ENCODE measurements at places on chromosomes 3 and 15. TPM values are rescaled to one million over a fixed set of nuclear protein-coding genes. Genes with fewer than 3 reads are reported as not detected.

The PEAK1 gene
- total RNA-seq = 110 TPM

The SERINC4 gene
- not detected for total RNA-seq

The SAXO2 gene
- 0.20 TPM for total RNA-seq

The TRIM42 gene
- total RNA-seq = not detected

GRCh38 chr15:22903427-22903826 lies 65.0 kb downstream of the NIPA2 start:
- DNase-seq = no peak
- no peak overlapping the region for H3K4me3 ChIP-seq
- peaks cover 2% of the 10 kb centered on the region for H3K27me3 ChIP-seq

- no peaks in the 10 kb centered on the region for H3K36me3 ChIP-seq
- no peak overlapping the region for H3K27ac ChIP-seq
- H3K27me3 ChIP-seq = peaks cover 2% of the 10 kb centered on the region
- H3K4me3 ChIP-seq = no peak overlapping the region
- no peaks in the 10 kb centered on the region for H3K4me1 ChIP-seq
- DNase-seq = no peak
These were observed 161.5 kb upstream of the KBTBD8 start for GRCh38 chr3:66836363-66837152.

DNA sequence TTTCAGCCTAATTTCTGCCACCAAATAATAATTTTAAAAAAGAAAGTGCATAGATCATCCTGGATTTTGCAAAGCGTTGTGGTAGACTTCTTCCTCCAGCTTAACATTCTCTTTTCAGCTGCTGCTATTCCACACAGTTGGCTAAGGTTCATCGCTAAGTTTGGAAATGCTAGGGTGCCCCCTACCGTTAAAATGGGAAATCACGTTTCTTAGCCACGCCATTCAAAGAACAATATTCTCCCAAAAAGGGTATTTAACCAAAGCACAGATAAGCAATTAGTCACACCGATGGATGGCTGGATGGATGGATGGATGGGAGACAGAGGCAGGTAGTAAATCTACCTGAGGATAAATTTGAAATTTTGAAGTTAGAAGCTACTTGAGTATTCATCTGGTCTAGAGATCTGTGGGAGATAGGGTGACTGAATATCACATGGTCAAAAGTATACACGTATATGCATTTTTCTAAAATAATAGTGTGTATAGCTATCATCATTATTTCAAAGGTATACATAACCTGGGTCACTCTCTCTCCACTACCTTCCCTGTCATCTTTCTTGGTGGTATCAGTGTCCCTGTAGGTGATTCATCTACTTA lies 67.2 kb downstream of the EFHB start:
- H3K27me3 ChIP-seq = no peaks in the 10 kb centered on the region
- peak; percentile 44 for DNase-seq
- no peak overlapping the region for H3K4me3 ChIP-seq
- H3K27ac ChIP-seq = no peak overlapping the region
- H3K36me3 ChIP-seq = peaks cover 5% of the 10 kb centered on the region

DNA sequence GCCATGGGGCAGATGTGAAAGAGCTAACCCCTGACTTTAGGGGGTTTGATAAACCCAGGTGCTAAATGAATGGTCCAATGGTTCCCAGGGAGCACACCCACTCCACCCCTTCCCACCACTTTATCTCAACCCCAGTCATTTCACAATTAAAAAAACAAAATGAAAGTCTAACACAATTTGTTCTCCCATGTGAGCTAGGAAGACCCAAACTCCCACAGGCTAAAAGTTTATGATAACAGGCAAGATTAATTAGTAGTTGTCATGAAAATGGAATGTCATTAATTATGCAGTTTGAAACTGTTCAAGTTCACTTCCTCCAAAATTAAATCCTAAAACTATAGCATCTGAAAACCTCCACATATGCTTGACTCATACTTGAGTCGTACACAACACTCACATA lies 63.3 kb upstream of the TPM1 start:
- H3K4me1 ChIP-seq = peaks cover 5% of the 10 kb centered on the region
- H3K36me3 ChIP-seq = no peaks in the 10 kb centered on the region
- H3K4me3 ChIP-seq = no peak overlapping the region
- H3K27me3 ChIP-seq = no peaks in the 10 kb centered on the region
- no peak overlapping the region for H3K27ac ChIP-seq

DNA sequence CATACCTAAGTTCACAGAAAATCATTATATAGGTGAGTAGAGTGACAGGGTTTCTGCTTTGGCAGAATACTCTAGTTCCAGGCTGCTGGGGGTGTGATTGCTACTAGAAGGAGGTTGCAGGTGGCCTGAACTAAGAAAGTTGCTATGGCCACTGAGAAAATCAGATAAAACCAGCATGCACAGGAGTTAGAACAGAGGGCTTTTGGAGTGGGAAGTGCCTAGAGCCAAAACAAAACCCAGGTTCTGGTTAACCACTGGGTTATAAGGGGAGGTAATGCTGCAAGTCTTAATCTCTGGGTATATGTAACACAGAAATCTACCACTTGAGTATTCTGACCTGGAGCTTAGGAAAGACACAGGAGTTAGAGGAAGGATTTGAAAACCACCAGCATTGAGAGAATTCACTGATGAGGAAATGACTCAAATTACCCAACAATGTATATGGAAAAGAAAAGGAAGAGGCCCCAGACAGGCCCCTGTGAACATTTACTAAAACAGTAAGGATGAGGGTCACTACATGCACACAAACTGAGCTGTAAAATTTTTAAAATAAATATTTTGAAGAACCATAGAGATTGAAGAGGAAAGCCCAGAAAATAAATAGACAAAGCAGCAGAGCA lies 60.0 kb downstream of the PLOD2 start:
- no peaks in the 10 kb centered on the region for H3K27me3 ChIP-seq
- no peak overlapping the region for H3K27ac ChIP-seq
- H3K36me3 ChIP-seq = no peaks in the 10 kb centered on the region
- H3K4me1 ChIP-seq = no peaks in the 10 kb centered on the region
- DNase-seq = no peak
- no peak overlapping the region for H3K4me3 ChIP-seq

DNA sequence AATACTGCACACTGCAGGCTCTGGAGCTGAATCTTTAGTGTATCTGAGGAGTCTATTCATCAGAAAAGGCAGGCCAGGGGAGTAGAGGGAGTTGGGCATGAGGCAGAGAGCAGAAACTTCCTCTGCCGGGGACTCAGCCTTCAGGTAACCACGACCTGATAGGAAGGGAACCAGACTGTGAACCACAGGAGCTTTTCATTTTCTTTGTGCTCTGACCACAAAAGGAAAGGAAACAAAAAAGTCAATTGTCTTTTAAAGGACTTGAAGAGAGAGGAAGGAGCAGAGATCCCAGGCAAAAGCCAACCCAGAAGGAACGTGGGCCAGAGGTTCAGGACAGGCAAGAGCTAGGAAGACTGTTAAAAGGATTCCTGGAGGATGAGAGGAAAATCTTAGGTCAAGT lies 573.3 kb downstream of the EPHB1 start:
- no peaks in the 10 kb centered on the region for H3K4me1 ChIP-seq
- H3K4me3 ChIP-seq = no peak overlapping the region
- no peaks in the 10 kb centered on the region for H3K36me3 ChIP-seq
- no peak for DNase-seq
- no peak overlapping the region for H3K27ac ChIP-seq

GRCh38 chr3:11549580-11550140 lies 94.1 kb downstream of the VGLL4 start:
- H3K27me3 ChIP-seq = no peaks in the 10 kb centered on the region
- H3K36me3 ChIP-seq = no peaks in the 10 kb centered on the region
- no peak for DNase-seq
- H3K4me3 ChIP-seq = no peak overlapping the region
- H3K4me1 ChIP-seq = peaks cover 18% of the 10 kb centered on the region

- DNase-seq = no peak
- H3K27ac ChIP-seq = no peak overlapping the region
- H3K4me3 ChIP-seq = no peak overlapping the region
- H3K36me3 ChIP-seq = no peaks in the 10 kb centered on the region
- H3K27me3 ChIP-seq = no peaks in the 10 kb centered on the region
These were observed 184.6 kb downstream of the SYNPR start for GRCh38 chr3:63462732-63463131.

DNA sequence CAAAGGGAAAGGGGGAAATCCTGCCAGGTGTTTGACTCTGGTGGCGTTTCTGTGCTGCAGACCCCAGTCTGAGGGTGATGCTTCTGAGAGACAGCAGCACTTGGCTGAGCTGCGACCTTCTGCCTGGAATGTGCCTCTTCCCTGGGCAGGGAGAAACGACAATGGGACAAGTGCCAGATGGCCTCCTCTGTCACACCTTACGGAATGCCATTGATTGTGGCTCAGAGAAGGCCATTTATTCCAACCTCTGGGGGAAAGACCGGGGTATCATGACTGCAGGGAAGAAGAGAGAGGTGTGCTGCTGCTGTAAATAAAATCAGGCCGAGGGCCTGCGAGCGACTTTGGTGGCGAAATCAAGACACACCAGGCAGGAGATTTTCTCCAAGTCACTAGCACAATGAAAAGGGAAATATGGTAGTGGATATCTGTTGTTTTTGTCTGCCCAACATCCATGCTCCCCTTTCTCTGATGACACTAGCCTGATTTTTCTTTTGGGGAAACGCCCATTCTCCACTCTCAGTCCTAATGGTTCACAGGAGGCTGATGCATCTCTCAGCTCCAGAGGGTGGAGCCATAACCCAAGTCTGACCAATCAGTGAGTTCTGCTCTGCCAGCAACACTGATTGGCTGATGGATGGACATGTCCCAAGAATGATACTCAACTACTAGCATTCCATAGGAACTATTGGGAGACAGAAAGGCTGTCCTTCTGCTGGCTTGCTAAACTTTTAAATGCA lies 336.1 kb downstream of the FOXP1 start:
- H3K27me3 ChIP-seq = peaks cover 9% of the 10 kb centered on the region
- peaks cover 48% of the 10 kb centered on the region for H3K4me1 ChIP-seq
- H3K36me3 ChIP-seq = no peaks in the 10 kb centered on the region
- H3K4me3 ChIP-seq = peak overlapping the region; percentile 87
- peak overlapping the region; percentile 97 for H3K27ac ChIP-seq

DNA sequence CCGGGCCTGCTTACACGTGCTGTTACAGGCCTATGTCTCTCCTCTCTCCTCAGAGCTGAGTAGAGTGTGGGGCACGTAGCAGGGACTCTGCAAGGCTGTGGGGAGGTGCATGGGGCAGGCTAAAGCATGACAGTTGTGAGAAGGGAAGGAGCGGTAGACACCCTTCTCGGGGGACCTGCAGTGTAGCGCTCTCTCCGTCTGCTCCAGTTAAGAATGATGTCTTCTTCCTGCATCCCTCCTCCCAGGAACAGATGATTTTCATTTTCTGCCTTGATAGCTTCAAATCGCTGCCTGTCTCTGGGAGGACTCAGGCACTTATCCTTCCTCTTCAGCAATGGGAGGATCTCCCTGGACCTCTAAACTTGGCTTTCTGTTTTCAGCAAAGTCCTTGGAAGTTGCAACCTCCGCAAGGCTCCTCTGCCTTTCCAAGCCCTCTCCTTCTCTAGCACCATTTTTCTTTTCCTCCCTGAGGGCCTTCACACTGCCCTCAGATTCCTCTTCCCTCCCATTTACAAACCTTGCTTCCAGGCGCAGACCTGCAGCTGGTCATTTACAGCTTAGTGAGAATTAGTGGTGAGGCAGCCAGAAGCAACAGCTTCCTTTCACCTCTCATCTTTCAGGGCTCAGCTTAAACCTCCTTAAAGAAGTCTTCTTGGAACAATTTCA lies 23.4 kb upstream of the TLE3 start:
- peaks cover 6% of the 10 kb centered on the region for H3K27me3 ChIP-seq
- H3K36me3 ChIP-seq = peaks cover 5% of the 10 kb centered on the region
- no peak overlapping the region for H3K4me3 ChIP-seq
- DNase-seq = no peak

DNA sequence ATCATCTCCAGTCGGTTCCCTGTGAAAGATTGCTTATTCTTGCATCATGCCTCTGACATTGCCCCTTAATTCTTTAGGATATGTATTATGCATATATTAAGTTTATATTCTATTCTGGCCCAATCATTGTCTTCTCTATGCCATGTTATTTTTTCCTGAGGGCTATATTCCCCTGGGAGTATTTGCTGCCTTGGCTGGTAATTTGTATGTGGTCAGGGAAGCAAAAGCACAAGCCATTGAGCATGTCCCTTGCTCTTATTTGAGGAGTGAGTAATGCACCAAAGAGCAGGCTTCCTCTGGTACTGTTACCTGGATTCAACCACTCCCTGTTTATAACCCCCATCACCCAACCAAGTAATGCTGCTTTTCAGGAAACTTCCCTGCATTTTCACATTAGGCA lies 36.3 kb downstream of the STAC start:
- no peaks in the 10 kb centered on the region for H3K27me3 ChIP-seq
- peaks cover 5% of the 10 kb centered on the region for H3K36me3 ChIP-seq
- DNase-seq = no peak
- H3K4me1 ChIP-seq = no peaks in the 10 kb centered on the region
- H3K27ac ChIP-seq = no peak overlapping the region

GRCh38 chr3:113218011-113218680 lies 6.8 kb downstream of the BOC start:
- no peak overlapping the region for H3K27ac ChIP-seq
- peaks cover 2% of the 10 kb centered on the region for H3K27me3 ChIP-seq
- H3K4me3 ChIP-seq = no peak overlapping the region
- H3K36me3 ChIP-seq = no peaks in the 10 kb centered on the region
- H3K4me1 ChIP-seq = peaks cover 24% of the 10 kb centered on the region
- no peak for DNase-seq

DNA sequence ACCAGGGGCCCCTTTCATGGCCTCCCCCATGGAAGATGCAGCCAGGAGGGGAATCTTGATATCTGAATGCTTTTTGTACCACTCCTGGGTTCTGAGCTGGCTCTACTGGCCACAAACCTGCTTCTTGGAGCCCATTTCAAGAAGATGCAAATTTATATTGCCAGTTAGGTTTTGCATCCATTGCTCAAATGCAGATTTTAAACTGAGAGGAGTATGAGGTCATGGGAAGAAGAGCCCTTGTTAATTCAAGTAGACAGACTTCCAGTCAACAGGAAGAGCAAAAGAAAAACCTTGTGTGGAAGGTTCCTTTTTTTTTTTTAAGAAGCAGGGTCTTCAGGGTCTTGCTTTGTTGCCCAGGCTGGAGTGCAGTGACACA lies 133.5 kb downstream of the PDZRN3 start:
- no peak for DNase-seq
- H3K27me3 ChIP-seq = peaks cover 2% of the 10 kb centered on the region
- peak overlapping the region; percentile 52 for H3K27ac ChIP-seq

DNA sequence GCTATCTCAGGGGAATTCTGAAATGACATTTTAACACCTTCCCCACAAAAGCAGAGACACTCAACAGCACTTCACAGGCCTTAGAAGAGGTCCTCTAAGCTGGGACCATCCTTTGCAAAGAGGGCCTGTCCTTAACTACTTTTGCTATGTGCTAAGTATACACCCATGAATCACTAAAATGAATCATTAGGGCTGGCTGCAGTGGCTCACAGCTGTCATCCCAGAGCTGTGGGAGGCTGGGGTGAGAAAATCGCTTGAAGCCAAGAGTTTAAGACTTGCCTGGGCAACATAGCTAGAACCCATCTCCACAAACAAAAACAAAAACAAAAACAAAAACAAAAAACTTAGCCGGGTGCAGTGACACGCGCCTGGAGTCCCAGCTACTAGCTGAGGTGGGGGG lies 53.9 kb upstream of the MELTF start:
- peaks cover 2% of the 10 kb centered on the region for H3K4me1 ChIP-seq
- no peaks in the 10 kb centered on the region for H3K27me3 ChIP-seq
- no peaks in the 10 kb centered on the region for H3K36me3 ChIP-seq
- H3K27ac ChIP-seq = no peak overlapping the region
- DNase-seq = no peak
- H3K4me3 ChIP-seq = no peak overlapping the region

GRCh38 chr3:20147361-20147760 lies 38.6 kb downstream of the SGO1 start:
- DNase-seq = no peak
- H3K4me1 ChIP-seq = peaks cover 6% of the 10 kb centered on the region
- no peak overlapping the region for H3K27ac ChIP-seq
- no peaks in the 10 kb centered on the region for H3K36me3 ChIP-seq
- no peak overlapping the region for H3K4me3 ChIP-seq
